Eye (tissue), 1 donor: ENCODE measurements at places on chromosomes 12 and 14.

GRCh38 chr12:57431654-57432188, 878 bp upstream of the R3HDM2 start:
- no peak for DNase-seq

GRCh38 chr12:28355161-28355560, 164.9 kb downstream of the CCDC91 start:
- no peak for DNase-seq

GRCh38 chr14:64692986-64693809, 11.0 kb upstream of the PLEKHG3 start:
- no peak for DNase-seq

- DNase-seq = peak; percentile 82
These were observed 41.4 kb downstream of the COX16 start for GRCh38 chr14:70317969-70318634.

GRCh38 chr12:70190262-70191010, 52.8 kb upstream of the CNOT2 start:
- DNase-seq = no peak

DNA sequence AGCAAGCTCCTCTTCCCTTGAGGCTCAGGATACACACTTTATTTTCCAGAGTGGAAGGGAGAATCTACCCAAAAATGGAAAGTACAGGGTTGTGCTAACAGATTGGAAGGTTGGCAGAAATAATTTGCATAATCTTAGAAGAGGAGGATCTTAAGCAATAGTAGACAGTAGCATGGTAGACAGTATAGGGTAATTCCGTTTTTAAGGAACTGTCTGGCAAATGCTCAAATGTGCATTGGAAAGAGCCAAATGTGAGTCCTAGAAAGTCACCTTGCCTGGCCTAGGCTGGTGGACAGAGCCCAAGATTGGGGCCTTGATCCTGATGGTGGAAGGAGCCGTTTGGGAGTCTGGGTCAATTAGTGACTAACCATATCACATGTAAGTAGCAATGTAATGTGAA, 13.1 kb upstream of the CARMIL3 start:
- DNase-seq = no peak

GRCh38 chr12:30514666-30515065, 181.0 kb downstream of the IPO8 start:
- peak; percentile 17 for DNase-seq
